Activated CD4-positive, alpha-beta T cell treated with anti-CD3 and anti-CD28 coated beads, Interleukin-2, amount 10 ng/mL, durations not matched to agents 24 days and 14 days (primary cell): ENCODE measurements at places on chromosomes 12 and 14.

DNA sequence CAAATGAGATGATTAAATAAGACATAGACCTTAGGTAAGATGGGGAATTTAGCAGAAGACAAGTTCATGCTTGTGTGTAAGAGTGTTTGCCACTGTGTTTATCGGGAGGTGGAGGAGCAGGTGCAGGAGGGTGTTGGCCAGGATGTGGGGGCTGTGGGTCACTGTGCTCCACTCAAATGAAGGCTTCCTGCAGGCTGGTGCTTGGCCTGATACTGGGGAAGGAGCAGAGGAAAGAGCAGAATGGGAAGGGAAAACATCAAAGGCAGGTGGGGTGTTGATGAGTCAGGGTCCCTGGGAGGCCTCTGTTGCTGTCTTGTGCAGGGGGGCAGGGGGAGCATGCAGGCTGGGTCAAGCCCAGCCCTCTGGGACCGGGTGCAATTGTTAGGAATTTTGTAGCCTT, 126.5 kb downstream of the TSPAN9 start:
- DNase-seq: no peak

DNA sequence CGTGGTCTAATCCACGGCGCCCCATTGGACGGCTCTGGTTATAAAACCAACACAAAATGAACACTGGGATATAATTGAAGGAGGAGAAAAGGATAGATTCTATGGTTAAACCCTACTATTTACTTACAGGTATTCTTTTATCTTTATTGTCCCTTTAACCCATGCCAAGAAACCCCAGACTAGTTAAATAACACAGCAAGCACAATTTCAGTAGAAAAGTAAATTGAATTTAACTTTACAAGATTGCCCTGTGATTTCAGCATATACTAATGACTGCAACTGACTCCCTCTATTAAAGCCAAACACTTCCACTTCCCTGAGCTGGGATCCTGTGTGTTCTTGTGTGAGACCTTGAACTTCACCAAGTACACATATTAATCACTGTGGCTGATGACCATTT, 45.3 kb downstream of the BCL11B start:
- DNase-seq: no peak

DNA sequence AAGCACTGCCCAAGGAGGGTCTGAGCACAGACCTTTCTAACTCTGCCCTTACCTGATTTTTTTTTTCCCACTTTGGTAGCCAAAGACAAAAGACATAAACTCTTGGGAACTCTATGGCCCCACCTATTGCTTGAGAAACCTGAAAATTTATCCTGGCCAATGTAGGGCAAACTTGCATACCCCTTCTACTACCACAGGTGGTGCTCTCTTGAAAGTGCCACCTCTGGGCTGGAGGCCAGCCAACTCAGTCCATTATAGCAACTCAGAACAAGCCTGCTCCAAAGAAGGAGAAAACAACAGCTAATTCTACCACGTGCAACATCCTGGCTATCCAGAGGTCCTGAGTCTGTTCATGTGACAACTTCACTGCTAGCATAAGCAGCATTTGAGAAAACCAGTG, 55.7 kb upstream of the ABCD2 start:
- DNase-seq: no peak

DNA sequence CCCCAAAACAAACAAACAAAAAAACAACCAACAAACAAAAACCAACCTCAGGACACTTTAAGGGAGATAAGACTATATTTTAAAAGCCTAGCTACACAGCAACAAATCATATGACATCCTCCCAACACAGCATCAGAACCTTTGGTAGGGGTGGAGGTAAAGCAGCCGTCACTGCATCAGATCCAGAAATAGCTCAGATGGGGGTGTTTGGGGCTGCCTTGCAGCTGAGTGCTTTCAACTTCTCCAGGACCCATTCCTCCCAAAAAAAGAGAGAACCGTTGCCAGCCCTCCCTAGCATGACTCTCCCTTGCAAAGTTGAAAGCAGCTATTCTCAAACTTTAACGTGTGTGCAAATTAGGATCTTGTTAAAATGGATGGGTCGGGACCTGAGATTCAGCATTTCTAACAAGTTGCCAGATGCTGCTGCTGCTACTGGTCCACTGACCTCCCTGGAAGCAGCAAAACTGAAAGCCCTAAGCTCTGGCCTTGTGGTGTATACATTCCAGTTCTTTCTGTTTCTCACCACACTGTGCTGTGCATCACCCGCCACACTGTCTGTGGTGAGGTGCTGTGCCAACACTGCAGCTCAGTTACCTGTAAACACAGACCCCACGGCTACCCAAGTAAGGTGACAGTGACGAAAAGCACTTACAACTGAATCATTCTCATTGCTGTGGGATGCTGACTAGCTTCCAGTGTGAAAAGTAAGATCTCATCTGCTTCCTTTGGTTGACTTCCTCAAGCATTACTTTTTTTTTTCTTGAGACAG, 54.0 kb downstream of the SLC38A1 start:
- DNase-seq: peak; percentile 95

DNA sequence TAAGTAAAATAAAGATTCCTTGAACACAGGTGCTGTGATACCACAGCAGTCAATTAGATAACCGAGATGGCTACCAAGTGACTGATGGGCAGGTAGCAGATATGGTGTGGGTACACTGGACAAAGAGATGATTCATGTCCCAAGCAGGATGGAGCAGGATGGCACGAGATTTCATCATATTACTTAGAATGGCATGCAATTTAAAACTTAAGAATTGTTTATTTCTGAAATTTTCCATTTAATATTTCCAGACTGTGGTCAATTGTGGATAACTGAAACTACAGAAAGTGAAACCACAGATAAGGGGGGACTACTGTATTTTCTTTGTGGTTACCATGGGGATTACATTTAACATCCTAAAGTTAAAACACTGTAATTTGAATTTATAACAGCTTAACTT, 7.5 kb upstream of the ZFP36L1 start:
- no peak for DNase-seq

GRCh38 chr12:1870086-1870485, 48.4 kb downstream of the CACNA2D4 start:
- DNase-seq: no peak

DNA sequence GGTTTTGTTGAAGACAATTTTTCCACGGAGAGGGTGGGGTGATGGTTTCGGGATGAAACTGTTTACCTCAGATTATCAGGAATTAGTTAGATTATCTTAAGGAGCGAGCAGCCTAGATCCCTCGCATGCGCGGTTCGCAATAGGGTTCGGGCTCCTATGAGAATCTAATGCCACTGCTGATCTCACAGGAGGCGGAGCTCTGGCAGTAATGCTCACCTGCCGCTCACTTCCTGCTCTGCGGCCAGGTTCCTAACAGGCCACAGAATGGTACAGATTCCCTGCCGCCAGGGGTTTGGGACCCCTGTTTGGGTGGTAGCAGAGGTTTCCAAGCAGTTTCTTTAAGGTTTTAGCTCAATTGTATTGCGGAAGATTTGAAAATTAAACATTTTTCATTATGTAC, 439.8 kb upstream of the OR4E1 start:
- peak; percentile 70 for DNase-seq

- DNase-seq: peak; percentile 79
Measured at GRCh38 chr14:99687284-99688209, 3.4 kb downstream of the CYP46A1 start.

- DNase-seq: peak; percentile 91
Measured at GRCh38 chr14:91396959-91397815, 20.4 kb downstream of the CCDC88C start.

GRCh38 chr14:75987201-75987970, 1.8 kb downstream of the IFT43 start:
- DNase-seq: no peak

GRCh38 chr12:49170924-49171323, 18.0 kb downstream of the TUBA1A start:
- no peak for DNase-seq

DNA sequence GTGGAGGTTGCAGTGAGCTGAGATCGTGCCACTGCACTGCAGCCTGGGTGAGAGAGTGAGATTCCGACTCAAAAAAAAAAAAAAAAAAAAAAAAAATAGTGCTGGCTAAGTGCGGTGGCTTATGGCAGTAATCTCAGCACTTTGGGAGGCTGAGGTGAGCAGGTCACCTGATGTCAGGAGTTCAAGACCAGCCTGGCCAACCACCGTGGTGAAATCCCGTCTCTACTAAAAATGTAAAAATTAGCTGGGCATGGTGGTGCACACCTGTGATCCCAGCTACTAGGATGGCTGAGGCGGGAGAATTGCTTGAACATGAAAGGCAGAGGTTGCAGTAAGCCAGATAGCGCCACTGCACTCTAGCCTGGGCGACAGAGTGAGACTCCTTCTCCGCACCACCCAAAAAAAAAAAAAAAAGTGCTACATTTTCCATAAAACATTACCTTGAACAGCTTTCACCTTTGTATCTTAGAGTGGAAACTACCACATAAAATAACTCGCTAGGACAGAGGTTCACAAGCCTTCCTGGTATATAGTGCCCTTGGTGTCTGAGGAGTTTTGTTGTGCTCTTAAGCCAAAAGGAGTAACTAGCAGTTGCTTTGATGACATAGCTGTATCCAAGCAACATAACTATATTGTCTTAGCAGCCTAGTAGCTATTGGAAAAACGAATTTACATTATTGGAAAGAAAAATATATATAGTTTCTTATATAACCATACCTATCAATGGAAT, 11.1 kb downstream of the PTGES3 start:
- peak; percentile 70 for DNase-seq

DNA sequence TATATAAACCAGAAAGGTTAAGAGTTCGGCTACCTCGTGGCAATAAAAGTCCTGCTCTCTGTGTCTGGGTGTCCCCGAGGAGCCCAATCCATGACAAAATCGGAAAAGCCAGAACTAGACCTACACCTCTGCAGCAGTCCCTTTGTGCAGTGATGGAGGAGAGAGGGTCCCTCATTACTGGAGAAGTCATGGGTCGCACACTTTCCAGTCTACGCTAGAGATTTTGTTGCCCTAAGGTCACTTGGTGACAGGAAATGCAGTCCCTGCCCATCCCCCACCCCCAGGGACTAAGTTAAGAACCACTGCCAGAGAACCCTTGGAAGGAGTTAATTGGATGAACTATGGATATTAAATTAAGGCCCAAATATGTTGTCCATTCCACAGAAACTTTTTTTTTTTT, 104.4 kb upstream of the ATF7IP start:
- no peak for DNase-seq

DNA sequence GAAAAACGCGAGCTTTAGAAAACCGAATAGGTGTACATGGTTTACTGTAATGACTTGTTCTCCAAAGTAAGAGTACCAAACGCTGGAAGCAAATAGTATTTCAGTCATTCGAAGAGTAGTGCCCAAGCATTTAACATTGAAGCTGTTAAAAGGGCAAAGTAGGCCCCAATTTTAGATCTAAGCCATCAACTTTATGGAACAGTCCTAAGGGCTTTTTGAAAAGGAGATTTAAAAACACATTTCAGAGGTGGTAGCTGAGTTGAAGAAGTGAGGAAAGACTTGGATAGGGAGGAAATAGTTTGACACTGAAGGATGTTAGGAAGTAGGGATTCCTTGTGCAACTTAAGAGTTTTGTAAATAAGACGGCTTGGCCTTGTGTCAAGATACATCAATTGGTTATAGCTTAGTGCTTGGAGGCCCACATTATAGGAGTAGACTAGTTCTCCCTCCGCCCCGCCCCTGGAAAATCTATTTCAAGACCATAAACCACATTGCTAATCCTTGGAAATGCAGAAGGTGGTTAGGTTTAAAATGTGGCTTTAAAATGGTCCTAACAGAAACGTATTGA, 783 bp upstream of the TUBA1B start:
- no peak for DNase-seq
